CD4-positive, alpha-beta memory T cell (primary cell): ENCODE measurements at places on chromosomes 6 and 20. TPM values are rescaled to one million over a fixed set of nuclear protein-coding genes. Genes with fewer than 3 reads are reported as not detected.

- no peak for DNase-seq
These were observed 11.6 kb upstream of the PRND start for GRCh38 chr20:4710106-4710475.

GRCh38 chr6:53335224-53335994 is 13.3 kb downstream of the ELOVL5 start:
- DNase-seq = peak; percentile 89

DNA sequence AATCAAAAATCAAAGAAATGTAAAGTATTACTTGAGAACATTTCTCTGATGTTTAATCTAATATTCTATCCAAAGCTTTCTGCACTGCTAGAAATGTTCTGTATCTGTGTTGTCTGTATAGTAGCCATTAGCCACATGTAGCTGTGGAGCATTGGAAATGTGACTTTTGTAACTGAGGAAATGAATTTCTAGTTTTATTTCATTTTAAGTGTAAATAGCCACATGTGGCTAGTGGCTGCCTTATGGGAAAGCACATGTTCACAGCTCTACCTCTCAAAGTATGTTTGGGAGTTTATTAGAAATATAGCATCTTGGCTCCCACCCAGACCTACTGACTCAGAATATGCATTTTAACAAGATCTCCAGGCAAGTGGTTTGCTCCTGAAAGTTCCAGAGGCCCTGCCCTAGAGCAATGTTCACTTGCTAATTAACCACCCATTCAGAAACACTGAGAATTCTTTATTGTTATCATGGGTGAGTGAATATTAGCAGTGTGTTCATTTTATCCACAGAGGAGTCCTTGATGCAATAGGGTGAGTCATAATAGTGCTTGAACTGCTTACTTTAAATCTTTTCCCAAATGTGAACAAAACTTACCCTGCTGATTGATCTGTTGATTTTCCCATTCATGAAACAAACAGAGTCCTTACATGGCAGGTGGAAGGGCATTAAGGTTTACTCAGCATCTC is 282.7 kb downstream of the PLCB1 start:
- DNase-seq = no peak

DNA sequence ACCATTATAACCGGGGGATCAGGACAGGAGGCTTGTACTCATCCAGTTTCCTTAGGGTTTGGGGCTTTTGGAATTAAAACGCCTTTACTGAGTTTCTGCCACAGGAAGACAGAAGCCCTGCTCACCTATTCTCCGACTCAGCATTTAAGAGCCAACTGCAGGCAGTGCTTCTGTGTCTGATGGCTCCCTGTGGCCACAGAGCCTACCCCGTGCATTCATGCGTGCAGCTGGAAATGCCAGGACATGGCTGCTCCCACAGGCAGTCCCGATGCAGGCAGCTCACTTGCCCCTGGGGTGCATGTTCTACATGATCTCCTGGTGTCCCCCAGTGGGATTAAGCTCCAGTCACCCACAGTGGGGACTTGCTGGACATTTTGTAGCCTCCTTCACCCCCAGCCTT is 22.2 kb downstream of the ZNF831 start:
- DNase-seq = no peak

- DNase-seq = no peak
These were observed 14.2 kb downstream of the RRP36 start for GRCh38 chr6:43035495-43036194.

Gene CGA
- not detected for total RNA-seq

- no peak for DNase-seq
These were observed 25.9 kb downstream of the PYGB start for GRCh38 chr20:25273541-25274358.

Gene HAO1
- total RNA-seq = not detected

DNA sequence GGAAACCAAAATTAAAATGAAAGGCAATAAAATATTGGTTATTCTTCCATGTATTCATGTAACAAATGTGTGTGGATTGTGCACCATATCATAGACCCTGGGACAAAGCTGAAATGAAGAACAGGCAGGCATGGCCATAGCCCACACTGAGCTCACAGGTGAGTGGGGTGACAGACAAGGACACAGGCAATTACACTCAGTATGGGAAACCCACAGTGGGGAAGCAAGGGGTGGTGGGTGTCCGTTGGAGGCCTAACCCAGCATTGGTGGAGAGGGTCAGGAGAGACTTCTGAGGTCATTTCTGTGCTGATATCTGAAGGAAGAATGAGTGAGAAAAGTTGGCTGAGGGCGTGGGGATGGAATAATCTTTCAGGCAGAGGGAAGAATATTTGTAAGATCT is 47.6 kb upstream of the MAP3K4 start:
- no peak for DNase-seq

Gene MACROD2
- not detected for total RNA-seq

- no peak for DNase-seq
These were observed 37.7 kb downstream of the PEX7 start for GRCh38 chr6:136860043-136860442.
